ENCODE measurements at places on chromosomes 2 and 18.

DNA sequence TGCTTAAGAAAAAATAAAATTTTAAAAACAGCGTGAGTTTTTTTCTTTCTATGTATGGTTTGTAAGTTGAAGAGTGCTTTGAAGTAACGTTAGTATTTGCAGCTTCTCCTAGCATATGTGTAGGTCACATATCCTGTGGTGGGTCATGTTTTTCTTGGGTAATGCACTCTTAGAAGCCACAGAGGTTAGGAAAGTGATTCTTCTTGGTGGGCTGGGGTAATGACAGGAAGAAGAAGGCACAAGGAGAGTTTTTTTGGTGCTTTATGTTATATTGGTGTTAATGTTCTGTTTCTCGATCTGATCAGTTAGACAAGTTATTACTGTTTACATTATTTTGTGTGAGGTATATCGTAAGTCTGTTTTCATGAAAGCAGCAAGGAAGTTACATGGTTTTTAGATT is 109.0 kb downstream of the ICA1L start:
- DNase-seq, result peak; percentile 47

DNA sequence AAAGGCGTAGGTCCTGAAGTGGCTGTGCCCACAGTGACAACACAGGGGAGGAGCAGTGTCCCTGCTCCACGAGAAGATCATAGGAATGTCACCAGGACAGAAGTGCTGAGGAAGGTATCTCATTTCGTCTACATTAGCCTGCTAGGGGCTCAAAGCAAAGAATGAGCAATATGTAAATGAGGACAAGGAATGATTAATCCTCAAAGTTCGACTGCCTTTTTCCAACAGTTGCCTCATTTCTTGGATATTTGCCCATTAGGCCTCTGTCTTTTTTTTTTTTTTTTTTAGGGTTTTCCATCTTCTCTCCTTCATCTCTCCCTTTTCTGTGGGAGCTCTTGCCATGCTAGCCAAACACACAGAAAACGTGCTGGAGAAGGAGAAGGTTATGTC is 105.2 kb upstream of the ARHGAP28 start:
- DNase-seq, result no peak

- DNase-seq, result no peak
Measured at GRCh38 chr2:37648331-37649011, 23.0 kb downstream of the CDC42EP3 start.

- no peak for DNase-seq
Measured at GRCh38 chr2:231667496-231667895, 40.8 kb upstream of the PTMA start.

DNA sequence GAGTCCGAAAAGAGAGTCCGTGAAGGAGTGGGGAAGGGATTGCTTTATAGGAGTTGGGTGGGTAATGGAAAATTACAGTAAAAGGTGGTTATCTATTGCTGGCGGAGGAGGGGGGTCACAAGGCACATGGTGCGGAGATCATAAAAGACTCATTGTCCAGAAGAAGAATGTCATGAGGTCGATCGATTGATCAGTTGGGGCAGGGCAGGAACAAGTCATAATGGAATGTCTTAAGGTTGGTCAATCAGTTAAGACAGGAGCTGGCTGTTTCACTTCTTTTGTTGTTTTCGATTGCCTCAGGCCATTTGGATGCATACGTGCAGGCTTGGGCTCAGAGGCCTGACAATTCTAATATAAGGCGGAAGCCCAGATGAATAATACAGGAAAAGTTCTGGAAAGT is 473.0 kb upstream of the TNP1 start:
- DNase-seq, result no peak

DNA sequence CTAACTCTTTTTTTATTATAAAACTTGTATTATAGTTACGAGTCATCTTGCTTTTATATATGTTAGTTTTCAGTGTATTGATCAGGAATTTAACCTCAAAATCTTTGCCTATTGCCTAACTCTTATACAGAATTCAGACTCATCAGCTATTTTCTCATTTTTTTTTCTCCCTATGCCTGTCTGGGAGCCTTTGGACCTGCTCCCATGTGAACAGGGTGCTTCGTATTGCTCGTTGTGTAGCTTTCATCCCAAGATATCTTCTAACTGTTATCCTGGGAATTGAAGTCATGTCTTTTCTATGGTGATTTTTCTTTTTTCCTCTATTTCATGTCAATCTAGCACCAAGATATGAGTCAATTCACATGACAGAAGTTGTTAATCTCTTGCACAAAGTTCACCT is 814.0 kb downstream of the SLC4A3 start:
- DNase-seq, result no peak

DNA sequence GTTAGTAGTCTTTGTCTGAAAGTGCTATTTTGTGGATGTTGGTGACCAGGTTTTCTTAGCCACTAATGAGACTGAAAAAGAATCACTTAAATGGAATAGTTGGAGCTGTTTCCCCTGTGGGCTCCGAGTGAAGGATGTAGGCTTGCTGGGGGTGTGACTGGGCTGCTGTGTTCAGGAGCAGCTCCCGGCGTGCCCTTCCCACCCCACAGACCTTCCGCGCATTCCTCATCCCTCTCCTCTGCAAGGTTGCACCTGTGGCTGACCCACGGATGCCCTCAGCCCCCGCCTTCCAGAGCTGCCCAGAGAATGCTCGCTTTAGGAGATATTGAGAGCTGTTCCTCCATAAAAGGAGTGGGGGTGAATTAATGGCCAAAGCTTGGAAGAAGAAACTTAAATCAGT is 174.3 kb downstream of the LDLRAD4 start:
- DNase-seq, result no peak

- DNase-seq, result no peak
Measured at GRCh38 chr18:78980279-78980771, 707 bp downstream of the SALL3 start.

DNA sequence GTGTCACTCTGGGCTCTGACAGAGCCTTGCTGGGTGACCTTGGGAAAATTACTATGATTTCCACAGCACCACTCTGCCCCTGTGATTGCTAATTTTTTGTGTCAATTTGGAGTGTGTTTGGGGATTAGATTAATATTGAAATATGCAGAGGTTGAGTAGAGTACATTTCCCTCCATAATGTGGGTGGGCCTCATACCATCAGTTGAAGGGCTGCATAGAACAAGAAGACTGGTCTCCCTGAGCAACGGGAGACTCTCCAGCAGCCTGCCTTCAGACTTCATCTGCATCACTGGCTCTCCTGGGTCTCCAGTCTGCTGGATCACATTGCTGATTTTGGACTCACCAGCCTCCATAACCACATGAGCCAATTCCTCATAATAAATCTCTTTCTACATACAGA is 313.7 kb downstream of the TNS1 start:
- DNase-seq, result no peak

GRCh38 chr2:171160956-171161740 is 455 bp upstream of the TLK1 start:
- DNase-seq, result no peak

DNA sequence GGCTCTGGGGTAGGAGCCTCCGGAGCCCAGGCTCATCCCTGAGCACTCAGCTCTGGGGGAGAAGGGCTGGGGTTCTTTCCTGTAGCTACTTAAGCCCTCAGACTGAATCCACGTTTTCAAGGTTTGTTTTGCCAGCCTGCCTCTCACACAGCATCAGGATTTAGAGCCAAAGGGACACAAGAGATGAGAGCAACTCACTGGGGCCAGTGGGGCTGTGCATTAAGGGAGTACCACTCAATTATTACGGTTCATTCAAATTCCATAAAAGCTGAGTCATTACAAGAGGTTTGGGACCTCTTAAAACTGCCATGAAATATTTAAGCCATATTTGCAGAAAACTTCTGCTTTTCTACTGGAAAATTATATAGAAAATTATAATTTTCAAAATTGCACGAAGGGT is 17.1 kb upstream of the SNED1 start:
- no peak for DNase-seq

- peak; percentile 70 for DNase-seq
Measured at GRCh38 chr2:101986804-101987740, 4.7 kb upstream of the IL1R2 start.

GRCh38 chr2:3034856-3035255 is 342.8 kb downstream of the EIPR1 start:
- DNase-seq, result no peak

GRCh38 chr2:169664600-169664977 is 29.6 kb downstream of the CFAP210 start:
- DNase-seq, result no peak

- DNase-seq, result no peak
Measured at GRCh38 chr18:36728345-36728744, 100.5 kb downstream of the TPGS2 start.

GRCh38 chr2:236959876-236960275 is 125.8 kb upstream of the COPS8 start:
- DNase-seq, result no peak

DNA sequence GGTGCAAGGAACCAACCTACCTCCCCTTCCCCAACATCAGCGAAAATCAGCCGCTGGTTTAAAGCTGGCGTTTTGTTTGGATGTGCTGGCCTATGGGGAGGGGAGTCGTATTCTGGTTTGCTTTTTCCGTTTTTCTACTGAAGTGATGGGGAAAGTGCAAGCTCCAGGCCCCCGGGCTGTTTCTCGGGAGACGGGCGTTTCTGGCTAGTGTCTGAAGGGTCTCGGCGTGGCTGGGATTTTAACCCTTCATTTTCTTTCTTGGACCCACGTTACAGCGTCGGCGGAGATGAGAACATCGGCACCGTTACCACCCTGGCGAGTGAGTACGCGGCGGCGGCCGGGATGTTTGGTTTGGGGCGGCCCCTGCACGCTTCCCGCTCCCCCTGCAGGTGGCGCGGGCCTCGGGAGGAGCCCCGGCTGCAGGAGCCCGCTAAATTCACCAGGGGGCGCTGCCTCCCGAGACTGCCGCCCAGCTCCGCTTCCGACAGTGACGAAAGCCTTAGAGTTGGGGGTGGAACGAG is 70.7 kb downstream of the PLB1 start:
- peak; percentile 90 for DNase-seq

GRCh38 chr18:61898640-61899101 is 5.9 kb upstream of the RNF152 start:
- no peak for DNase-seq

DNA sequence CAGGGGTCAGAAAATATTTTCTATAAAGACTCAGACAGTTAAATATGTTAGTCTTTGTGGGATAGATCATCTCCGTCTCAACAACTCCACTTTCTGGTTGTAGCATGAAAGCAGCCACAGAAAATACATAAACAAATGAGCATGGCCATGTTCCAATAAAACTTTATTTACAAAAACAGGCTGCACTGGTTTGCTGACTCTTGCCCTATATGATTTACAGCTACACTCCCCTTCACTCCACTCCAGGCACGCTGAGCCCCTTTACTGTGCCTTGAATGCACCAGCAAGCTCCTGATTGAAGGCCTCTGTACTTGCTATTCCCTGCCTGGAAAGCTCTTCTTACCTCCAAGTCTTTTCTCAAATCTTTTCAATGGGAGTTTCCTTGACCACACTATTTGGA is 5.8 kb upstream of the STAMBP start:
- DNase-seq, result no peak

DNA sequence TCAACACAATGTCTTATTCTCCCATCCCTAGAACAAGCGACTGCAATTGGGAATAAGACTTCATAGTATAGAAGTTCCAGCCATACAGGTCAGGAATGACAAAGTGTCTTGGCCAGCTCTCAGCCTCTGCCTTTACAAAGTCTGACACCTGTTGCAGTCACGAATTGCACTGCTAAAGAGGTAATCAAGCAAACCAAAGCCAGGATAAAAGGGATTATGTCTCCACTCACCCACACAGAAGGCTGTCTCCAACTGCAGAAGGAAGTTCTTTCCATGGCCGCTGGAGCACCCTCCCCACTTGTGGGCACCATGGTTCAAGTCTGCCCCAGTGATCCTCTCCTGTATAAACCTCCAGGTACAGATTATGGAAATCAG is 114.8 kb upstream of the PKDCC start:
- DNase-seq, result no peak

DNA sequence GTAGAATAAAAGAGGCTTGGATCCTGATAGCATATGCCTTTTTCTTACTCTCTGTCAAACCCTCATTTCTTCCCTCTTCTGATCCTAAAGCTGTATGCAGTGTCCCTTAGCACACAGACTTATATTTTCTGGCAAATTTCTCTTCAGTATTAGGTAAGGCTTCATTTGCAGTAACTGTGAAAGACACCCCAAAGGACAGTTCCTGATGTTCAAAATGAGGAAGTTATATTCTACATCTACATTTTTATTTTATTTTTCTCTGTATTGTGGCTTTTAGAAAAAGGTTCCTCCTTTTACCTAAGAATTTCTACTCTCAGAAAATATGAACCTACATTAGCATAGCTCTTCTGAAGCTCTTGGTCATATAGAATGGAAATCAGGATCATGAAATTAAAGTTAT is 261.7 kb downstream of the PDE11A start:
- no peak for DNase-seq

- DNase-seq, result no peak
Measured at GRCh38 chr2:11651856-11652548, 18.0 kb downstream of the NTSR2 start.

DNA sequence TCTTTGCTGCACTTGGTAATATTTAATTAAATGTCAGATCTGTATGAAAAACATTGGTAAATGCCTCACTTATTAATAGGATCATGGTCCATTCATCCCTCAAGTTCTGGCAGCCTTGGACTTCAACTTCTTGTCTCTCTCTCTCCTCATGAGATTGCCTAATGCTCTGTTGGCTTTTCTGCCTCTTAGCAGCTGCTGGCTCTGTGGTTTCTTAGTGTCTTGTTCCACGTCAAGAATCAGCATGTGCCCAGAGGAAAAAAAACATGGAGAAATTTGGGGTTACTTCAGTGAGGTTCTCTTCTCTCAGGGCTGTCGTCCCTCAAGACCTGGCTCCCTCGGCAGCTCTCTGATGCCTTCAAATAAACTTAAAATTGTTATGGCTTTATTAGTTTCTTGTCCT is 75.4 kb downstream of the TAF4B start:
- no peak for DNase-seq

DNA sequence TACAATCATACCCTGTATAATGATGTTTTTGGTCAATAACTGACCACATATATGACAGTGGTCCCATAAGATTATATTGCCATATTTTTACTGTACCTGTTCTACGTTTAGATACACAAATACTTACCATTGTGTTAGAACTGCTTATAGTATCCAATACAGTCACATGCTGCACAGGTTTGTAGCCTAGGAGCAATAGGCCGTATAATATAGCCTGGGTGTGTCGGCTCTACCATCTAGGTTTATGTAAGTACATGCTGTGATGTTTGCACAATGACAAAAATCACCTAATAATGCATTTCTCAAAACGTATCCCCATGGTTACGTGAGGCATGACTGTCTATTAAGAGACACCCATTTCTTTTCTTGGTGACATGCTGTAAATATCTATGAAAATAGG is 55.0 kb upstream of the APCDD1 start:
- DNase-seq, result no peak

- peak; percentile 53 for DNase-seq
Measured at GRCh38 chr2:15636972-15637785, 45.5 kb downstream of the DDX1 start.

DNA sequence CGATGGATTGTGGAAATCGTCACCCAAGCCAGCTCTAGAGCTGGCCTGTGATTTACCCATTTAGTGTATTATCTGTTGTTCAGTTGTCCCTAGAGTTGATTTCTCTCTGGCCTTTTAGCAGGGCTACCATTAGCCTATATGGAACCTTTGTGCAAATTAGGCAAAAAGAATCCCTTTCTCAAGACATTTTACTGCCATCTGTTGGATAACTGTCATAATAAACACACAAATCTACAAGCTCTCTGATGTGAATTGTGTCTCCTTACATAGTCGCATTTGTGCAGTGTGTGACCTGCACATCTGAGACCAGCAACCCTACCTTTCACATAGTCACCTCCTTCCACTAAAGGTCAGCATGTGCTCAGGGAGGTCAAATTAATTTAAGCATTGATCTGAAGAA is 34.0 kb downstream of the LOXHD1 start:
- no peak for DNase-seq

- no peak for DNase-seq
Measured at GRCh38 chr18:76285866-76286265, 209.2 kb downstream of the ZNF516 start.

GRCh38 chr2:20674309-20674965 is 7.5 kb downstream of the GDF7 start:
- no peak for DNase-seq

All from naive thymus-derived CD4-positive, alpha-beta T cell (primary cell).